C1 segment of cervical spinal cord (tissue), 14 donors: ENCODE measurements at places on chromosomes 16 and 17.

GRCh38 chr17:78525511-78526160 is 51.6 kb downstream of the DNAH17 start:
- DNase-seq = no peak

- DNase-seq = peak; percentile 63
Observed at GRCh38 chr17:62652251-62653001, 25.0 kb downstream of the MRC2 start.

GRCh38 chr17:59366773-59367656 is 35.6 kb downstream of the YPEL2 start:
- DNase-seq = no peak

GRCh38 chr17:45973099-45973780 is 25.8 kb upstream of the STH start:
- DNase-seq = no peak

DNA sequence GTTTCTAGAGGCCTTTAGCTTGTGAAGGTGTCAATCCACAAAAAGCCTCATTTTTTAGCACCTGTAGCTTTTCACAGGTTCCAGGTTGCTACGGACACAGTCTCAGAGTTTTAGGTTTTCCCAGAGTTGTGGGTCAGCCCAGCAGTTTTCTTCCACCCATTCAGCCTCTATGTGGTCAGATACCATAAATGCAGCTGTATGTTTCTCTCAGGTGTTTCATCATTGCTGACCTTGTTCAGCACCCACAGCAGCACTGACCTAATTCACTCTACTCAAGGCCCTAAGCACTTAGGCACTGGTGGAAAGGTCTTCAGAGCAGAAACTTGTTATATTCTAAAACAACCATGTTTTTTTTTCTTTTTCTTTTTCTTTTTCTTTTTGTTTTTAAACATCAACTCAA is 15.0 kb upstream of the SPACA3 start:
- DNase-seq = no peak

DNA sequence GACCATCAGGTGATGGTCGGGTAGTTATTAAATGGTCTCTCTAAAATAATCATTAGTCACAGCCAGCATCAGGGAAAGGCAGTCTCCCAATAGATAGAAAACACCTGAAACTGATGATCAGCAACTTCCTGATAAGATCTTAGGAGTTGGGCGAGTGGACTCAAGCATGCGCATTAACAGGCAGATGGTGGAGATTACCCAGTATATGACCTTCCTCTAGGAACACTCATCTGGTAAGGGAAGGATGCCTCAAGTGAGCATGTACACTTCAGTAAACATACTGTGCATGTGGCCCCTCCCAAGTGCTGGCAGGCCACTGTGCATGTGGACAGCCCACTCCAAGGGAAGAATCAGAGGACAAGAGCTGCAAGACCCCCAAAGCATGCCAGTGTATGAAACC is 105.9 kb downstream of the ABCC12 start:
- DNase-seq = no peak

- no peak for DNase-seq
Observed at GRCh38 chr16:52022177-52022576, 524.8 kb downstream of the TOX3 start.

DNA sequence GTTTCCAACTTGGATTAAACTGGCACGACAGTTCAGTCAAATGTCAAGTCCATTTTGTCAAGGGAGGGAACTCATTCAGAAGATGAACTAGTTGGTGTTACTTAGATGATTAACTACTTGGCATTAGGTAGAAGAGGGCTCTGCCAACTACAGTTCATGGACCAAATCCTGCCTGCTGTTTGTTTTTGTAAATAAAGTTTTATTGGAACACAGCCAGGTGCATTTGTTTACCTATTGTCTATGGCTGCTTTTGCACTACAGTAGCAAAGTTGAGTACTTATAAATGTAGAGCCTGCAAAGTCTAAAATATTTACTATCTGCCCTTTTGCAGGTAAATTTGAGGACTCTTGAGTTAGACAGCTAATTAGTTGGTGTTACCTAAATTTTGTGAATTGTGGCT is 410.0 kb downstream of the MAF start:
- no peak for DNase-seq

GRCh38 chr17:34974794-34975785 is 5.2 kb upstream of the LIG3 start:
- no peak for DNase-seq

DNA sequence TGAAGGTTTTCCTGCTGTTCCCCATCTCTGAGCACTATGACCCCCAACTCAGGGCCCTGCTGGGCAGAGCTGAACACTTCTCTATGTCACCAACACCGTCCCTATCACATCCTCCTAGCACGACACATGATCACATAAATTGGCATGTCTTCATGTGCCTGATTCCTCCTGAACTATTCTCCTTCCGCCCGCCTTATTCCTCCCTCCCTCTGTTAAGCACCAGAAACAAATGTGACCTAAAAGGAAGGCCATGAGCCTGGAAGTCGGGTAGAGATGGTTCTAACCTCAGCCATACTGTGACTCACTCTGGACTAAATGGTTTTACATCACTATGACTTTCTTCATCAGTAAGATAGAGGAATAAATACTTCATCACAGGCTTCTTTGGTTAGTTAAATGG is 80.8 kb upstream of the DYNLRB2 start:
- DNase-seq = no peak

GRCh38 chr17:1755827-1756262 is 6.0 kb upstream of the SERPINF1 start:
- DNase-seq = no peak

DNA sequence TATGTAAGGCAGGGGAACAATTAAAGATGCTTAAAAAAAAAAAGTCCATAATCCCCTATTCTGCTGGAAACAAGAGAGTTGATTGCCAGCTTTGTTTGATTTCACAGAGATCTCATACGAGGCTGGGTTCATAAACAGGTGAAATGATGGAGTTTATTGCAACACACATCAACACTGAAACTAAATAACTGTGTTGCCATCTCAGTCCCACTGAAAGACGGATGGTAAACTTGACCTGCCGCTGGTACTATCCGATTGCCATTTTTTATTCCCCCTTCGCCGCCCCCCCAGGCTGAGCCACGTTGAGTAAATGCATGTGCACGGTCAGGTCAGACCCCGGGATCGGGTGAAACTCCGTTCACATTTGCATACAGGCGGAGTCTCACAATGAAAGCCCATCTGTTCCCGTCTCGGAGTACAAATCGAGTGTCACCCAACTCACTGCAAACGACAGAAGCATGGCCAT is 119.2 kb downstream of the SKAP1 start:
- no peak for DNase-seq

DNA sequence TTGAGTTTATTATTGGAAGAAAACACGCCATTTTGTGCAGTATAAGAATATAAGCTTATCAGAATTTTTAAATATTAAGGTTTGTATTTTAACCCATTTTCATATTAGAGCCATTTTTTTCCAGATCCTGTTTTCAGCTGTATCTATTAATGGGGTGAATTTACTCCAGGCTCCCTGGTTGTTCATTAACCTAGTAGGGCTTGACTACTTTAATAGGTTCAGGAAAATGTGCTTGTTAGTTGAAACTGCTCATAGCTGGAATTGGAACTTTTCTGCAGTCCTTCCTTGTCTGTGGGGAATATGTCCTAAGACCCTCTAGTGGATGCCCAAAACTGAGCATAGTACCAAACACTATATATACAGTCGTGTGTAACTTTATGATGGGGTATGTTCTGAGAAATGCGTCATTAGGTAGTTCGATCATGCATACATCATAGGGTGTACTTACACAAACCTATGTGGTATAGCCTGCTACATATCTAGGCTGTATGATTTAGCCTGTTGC is 28.0 kb downstream of the NFAT5 start:
- DNase-seq = no peak

DNA sequence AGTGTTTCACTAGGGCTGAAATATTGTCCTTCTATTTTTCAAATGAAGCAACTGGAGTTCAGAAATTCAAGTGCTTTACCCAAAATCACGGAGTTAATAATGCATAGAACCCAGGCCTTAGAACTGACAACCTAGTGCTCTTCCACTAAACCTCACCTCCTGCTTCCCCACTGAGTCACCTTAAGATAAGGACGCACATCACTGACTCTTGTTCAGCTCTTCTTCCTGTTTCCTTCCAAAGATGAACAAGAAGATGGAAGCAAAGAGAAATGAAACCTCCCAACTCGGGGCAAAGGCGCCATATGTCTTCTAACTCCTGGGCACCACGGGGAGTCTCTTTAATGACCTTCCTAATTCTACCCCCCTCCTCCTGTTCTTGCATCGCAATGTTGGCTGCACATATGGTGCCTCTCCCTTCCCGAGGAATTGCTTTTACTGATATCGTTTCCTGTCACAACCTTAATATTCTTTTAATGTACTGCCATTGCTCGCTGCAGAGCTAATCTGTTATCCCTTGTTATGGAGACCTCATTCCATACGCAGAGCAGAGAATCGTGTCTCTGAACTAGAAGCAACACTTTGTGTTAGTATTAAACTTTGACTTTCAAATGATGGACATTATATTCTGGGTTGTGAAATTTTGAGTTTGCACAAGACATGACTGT is 591.4 kb downstream of the TMEM114 start:
- DNase-seq = no peak

- DNase-seq = no peak
Observed at GRCh38 chr17:40921026-40921425, 16.4 kb downstream of the KRT23 start.

GRCh38 chr17:17561408-17562145 is 29.9 kb downstream of the PEMT start:
- no peak for DNase-seq

DNA sequence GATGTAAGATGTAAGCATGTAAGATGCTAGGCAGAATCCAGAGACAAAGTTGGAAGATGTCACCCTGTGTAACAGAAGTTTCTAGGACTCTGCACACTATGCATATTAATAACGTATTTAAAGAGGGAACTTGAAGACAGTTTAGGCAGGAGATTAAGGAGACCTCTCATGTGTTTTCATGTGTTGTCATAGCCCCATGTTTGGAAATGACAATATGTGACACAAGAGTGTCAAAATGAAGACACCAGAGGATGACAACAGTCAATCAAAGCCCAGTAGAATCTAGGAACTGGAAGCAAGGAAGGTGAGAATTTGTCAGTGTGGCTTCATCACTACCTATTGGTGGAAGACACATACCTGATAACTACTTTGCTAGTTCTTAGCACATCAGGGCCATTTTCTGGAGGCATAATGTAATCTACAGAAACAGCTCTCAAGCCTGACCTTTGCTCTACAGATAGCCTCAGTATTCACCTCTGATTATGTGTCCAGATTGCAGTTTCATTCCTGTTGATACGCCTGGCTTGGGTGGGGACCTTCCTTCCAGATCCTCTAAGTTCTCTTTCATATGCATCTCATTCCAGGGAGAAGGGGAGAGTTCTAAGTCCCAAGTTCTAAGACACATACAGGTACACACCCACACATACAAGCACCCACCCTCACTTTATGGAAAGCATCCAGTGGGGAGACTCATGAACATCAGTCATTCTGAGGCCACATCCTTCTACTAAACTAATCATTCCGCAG is 26.3 kb downstream of the PMP22 start:
- no peak for DNase-seq

- no peak for DNase-seq
Observed at GRCh38 chr16:67549240-67549639, 13.1 kb upstream of the CTCF start.

GRCh38 chr16:11409398-11409797 is 64.1 kb downstream of the RMI2 start:
- no peak for DNase-seq

DNA sequence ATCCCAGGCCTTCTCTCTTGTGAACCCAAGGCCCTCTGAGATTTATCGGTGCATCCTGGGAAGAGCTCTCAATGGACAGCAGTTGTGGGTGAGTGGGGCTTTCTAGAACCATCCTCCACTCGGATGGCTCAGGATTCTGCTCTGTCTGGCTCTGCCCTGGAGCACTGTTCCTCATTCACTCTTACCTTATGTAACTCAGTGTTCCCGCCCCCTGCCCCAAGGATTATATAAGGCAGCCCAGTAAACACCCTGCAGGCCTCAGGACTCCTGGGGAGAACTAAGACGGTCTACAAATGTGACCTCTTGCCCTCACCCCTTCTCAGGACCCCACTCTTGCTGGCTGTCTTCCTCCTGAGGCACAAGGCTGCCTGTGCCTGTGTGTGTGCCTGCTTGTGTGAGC is 3.8 kb downstream of the RPRML start:
- DNase-seq = no peak

- no peak for DNase-seq
Observed at GRCh38 chr17:38628441-38628840, 22.7 kb upstream of the SRCIN1 start.

DNA sequence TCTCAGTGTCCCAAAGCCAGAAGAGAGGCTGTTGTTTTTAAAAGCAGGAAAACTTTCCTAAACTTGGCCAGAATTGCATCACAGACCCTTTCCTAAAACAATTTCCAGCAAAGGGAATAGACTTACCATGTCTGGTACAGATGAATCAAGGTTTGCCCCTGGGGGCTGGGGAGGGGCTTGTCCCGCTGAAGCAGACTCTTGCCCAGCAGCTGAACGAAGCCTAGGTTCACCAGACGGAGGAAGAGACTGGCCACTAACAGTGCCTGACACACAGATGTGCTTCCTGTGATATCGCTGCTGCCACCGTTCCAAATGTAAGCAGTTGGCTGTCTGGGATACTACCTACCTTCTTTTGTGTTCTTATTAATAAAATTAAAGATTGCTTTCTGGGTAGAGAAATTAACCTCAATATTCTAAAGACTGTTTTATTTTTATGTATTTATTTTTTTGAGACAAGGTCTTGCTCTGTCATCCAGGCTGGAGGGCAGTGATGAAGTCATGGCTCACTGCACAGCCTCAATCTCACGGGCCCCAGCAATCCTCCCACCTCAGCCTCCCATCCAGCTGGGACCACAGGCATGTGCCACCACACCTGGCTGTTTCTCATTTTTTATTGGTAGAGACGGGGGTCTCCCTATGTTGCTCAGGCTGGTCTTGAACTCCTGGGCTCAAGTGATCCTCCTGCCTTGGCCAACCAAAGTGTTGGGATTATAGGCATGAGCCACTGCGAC is 13.5 kb downstream of the PRCD start:
- no peak for DNase-seq

DNA sequence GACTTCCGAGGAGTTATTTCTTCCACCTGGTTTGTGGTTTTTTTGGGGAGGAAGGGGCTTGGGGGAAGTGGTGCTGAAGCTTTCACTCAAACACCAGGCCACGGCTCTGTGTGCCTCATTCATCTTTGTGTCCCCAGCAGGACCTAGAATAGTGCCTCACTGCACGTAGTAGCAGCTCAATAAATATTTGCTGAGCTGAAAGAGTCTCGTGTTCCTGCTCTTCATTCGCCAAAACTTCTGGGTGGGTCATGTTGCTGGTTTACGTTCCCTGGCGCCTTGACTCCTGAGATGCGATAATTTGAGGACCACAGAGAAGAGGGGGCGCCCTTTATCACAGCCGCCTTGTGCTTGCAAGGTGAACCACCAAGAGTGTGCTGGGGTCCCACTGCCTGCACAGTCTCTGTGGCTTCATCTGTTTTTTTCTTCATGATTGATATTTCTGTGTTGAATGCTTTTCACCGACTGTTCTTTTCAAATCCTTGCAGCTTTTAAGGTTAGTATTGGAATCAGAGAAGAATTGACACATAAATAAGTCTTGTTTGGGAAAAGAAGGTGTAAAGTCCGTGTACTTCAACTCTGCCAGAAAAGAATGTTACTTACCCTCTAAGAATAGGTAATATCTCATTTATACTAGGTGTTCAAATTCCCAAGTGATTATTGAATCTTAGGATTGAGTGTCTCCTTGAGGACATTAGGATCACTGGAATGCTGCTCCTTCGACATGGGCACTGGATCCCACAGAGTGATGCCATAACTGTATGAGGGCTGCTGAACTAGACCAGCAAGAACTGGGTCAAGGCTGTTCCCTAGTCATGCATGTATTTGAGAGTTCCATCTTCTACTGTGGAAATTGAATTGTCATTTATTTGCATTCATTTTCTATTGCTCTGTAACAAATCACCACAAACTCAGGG is 92.7 kb upstream of the CLEC18A start:
- DNase-seq = no peak
